Activated naive CD4-positive, alpha-beta T cell treated with anti-CD3 and anti-CD28 coated beads, Interleukin-2, amount 50 U/mL, for 16 hours (primary cell): ENCODE measurements at places on chromosomes 1 and 21.

DNA sequence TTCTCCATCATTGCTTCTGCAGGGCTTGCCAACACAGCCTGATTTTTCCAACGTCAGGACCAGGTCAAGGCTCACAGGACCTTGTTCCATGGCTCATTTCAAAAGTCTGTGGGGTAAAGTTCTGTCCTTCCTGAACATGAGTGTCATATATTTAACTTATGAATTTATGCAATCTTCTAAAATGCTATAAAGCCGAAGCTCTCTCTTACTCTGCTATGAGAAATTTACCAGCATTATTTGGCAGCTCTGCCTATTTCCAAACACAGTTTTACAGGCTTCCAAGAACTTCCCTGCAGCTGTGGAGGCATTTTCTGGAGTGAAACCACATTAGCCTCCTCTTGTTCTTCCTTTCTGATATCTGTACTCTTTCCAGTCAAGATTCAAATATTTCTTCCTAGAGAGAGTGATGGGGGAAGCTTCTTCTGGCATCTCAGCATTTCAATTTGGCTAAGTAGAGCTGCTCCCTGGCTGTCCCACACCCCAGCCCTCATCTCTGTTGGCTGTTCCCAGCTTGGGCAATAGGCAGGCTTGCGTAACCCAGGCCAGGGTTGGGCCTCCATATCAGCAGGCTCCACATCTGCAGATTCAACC lies 15.6 kb upstream of the HMGCS2 start:
- DNase-seq: no peak

GRCh38 chr1:43867976-43868740 lies 65.4 kb upstream of the ARTN start:
- DNase-seq: no peak

DNA sequence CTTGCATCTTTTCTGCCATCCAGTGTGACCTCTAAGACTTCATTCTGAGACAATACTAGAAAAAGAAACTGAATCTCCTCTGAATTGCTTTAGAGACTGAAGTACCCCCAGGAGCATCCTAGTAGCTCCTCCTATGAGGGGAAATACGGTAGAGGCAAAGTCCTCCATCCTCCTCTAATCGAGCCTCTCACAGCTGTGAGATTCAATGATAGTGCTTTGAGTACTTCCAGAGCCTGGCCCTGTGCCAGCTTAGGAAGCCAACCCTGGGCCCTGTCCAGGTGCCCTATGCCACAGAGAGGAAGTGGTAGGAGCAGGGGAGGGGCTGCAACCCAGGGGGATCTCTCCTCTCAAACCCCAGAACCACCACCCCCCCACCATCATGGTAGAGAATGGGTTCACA lies 10.7 kb downstream of the RORC start:
- DNase-seq: no peak

DNA sequence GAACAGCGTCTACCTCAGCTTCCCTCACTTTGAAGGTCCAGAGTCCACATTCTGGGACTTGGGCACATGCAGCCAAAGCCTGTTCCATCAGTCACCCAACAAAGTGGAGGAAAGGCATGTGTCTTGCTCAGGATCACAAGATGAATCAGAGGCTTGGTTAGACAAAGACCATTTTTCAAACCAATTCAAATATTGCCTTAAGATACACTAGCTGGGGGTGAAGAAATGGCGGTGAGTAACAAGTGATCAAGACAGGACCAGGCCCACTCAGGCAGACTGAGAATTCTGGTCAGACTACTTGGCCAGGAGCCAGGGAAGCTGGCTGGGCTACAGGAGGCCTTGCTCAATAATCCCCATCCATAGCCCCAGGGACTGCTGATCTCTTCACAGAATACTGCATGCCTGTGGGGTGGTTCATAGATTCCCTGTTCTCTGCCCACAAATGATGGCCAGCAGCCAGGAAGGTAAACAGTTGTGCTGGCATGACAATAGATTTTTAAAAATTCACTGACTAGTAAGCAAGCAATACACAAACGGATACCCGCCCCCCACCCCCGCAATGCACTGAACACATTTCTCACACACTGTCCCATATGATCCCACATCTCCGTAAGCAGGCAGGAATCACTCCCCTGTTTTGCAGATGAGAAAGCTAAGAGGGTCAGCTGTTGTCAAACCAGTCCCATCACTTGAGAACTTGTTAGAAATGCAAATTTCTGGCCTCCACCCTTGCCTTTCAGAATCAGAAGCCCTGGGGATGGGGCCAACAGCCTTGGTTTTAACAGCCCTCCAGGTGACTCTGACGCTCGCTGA lies 27.2 kb downstream of the ERI3 start:
- DNase-seq: no peak

DNA sequence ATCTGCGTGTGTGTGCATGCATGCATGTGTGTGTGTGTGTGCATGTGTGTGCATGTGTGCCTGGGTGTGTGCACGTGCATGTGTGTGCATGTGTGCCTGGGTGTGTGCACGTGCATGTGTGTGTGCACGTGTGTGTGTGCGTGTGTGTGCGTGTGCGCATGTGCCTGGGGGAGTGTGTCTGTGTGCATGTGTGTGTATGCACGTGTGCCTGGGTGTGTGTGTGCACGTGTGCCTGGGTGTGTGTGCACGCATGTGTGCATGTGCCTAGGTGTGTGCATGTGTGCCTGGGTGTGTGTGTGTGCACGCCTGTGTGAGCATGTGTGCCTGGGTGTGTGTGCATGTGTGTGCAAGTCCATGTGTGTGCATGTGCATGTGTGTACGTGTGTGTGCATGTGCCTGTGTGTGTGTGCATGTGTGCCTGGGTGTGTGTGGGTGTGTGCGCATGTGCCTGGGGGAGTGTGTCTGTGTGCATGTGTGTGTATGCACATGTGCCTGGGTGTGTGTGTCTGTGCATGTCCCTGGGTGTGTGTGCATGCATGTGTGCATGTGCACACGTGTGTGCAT lies 29.3 kb upstream of the COL6A2 start:
- no peak for DNase-seq

DNA sequence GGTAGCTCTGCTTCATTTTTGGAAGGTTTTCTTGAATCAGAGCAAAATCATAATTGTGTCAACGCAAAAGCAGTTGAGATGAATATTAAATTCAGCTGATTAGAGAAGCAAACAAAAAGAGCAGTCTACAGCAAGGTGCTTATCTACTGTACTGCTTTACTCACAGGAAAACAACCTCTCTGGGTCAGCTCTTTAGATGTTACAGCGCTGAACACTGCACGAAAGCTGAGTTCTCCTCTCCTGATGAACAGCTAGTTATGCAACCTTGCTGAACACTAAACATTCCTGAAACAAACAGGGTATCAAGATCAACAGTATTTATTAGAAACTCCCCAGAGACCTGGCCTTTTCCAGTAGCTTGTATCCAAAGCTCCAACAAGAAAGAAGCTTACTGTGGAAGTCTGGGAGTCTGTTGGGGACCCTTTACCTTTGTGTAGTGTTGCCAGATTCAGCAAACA lies 41.3 kb downstream of the TBCE start:
- DNase-seq: no peak

DNA sequence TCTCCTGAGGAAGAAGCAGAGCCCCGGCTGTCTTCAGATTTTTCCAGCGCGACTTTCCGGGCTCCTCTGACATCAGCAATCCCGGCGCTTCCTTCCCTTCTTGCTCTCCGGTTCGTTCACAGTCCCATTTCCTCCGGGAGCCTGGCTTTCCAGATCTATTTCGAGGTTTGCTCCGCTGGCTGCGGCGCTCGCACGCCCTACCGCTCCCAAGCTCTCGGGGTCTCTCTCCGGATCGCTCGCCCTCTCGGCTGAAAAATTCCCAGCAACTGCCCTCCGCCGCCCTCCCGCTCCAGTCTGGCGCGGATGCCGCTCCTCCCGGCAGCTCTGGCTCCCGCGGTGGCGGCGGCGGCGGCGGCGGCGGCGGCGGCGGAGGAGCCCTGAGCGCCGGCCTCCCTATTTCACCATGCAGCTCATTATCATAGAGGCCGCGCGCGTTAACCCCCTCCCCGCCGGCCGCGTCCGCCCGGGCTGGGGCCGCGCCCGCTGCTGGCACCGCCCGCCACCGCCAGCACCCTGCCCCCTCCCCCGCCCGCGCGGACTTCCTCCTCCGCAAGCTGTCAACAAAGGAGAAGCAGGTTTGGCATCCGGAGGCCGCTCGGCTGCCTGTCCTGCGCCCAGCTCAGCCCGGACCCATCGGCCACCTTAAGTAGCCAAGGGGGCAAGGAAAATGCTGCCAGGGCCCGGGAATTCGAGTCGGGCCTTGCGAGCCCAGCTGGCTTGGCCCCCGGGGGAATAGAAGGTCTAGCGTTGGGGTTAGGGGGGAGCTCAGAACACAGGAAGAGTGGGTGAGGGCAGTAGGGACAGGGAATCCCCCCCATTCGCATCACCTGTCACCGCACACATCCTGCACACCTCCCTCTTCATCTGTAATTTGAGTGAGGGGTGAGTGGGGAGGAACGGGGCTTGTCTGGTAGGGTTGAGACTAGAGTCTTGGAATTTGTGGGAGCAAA lies at the start of gene PLXNA2:
Gene PLXNA2 (minus strand): TSS at position 418 of the 950 bp plus-strand sequence. CDS start 26,462 bp downstream, outside the sequence.
- DNase-seq: peak; percentile 54
